ENCODE measurements at places on chromosomes 5 and 9.

DNA sequence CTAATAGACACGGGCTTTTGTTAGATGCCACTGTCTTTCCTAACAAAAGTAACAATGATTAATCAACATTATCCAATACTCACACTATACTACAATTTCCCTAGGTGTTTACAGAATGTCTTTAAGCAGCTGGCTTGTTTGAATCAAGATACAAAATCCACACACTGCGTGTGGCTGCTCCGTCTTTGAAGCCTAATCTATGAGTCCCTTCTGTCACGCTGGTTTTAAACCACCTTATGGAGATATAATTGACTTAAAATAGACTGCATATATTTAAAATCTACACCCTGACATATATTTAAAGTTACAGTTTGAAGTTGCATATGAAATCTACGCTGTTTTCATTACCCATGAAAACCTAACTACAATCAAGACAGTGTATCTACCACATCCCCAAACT lies 73.9 kb upstream of the TBC1D9B start:
- no peak for DNase-seq

DNA sequence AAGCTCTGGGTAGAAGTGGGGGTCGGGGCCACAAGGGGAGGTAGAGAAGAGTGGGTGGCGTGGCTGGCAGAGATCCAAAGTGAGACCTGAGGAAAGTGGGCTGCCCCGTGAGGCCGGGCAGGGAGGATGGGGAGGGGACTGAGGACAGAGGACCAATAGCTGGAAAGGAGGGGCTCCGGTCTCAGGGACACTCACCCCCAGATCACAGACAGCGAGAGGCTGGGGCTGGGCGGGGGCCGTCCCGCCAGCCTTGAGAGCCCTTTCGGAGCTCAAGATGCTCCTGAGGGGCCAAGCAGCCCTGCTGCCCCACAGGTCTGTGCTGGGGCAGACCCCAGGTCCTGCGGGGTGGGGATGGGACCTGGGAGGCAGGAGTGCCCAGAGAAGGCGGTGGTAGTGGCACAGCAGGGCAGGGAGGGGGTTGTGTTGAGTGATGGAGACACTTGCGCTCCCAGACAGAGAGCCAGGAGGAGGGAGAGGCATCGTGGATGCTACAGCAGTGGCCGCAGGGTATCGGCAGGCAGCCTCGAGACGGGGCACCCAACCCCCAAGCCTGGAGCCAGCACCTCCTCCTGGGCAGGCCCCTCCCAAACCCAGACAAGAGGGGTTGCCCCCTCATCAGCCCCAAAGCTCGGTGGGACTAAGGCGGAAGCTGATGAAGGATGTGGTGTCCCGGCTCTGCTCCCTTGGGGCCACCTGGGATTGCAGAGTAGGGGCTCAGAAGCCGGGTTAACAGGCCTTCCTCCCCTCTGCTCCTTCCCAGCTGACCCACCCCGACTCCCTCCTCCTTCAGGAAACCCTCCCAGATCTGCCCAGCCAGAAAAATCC lies 3.4 kb downstream of the SARDH start:
- no peak for DNase-seq

- no peak for DNase-seq
These were observed 108.4 kb upstream of the DHFR start for GRCh38 chr5:80763211-80763610.

DNA sequence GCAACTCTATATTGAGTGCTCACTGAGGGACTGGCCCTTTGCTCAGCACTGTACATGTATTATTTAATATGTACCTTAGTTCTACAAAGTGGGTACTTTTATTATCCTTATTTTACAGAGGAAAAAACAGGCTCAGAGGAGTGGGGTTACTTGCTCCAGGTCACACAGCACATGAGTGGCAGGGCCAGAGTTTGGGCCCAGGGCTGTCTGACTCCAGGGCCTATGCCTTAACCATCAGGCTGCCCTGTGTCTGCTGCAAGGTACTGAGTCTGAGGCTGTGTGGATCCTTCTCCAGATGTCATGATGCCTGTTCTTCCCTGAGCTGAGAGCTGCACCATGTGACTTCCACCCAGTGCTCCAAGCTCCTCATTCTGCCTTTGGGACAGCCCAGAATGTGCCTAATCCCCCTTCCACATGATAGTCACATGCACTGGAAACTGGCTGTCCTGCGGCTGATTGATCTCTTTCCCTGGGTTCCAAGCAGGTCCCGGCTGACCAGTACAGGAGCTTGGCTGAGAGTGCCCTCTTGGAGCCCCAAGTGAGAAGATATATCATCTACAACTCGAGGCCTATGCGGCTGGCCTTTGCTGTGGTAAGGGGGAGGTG lies 15.4 kb downstream of the TMEM268 start:
- no peak for DNase-seq

- DNase-seq: no peak
These were observed 35.4 kb downstream of the KDM4C start for GRCh38 chr9:6793203-6793602.

Measured in NCI-H1048 (cell line).